ENCODE measurements at places on chromosomes 1 and 21.

- DNase-seq: no peak
Observed at GRCh38 chr1:221532071-221532773, 209.7 kb downstream of the DUSP10 start.

- DNase-seq: no peak
Observed at GRCh38 chr1:217525773-217526490, 105.0 kb downstream of the GPATCH2 start.

DNA sequence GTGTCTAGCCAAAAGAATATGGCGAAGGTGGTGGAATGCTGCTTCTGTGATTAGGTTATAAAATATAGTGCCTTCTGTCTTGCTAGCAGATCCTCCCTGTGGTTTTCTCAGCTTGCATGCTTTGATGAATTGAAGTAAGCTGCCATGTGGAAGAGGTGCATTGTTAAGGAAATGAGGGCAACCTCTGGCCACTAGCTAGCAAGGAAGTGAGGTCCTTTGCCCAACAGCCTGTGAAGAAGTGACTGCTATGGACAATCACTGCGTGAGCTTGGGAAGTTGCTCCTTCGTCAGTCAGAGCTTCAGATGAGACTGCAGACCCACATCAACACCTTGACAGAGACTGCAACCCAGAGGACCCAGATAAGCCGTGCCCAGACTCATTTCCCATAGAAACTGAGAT is 109.4 kb downstream of the GIPC2 start:
- no peak for DNase-seq

DNA sequence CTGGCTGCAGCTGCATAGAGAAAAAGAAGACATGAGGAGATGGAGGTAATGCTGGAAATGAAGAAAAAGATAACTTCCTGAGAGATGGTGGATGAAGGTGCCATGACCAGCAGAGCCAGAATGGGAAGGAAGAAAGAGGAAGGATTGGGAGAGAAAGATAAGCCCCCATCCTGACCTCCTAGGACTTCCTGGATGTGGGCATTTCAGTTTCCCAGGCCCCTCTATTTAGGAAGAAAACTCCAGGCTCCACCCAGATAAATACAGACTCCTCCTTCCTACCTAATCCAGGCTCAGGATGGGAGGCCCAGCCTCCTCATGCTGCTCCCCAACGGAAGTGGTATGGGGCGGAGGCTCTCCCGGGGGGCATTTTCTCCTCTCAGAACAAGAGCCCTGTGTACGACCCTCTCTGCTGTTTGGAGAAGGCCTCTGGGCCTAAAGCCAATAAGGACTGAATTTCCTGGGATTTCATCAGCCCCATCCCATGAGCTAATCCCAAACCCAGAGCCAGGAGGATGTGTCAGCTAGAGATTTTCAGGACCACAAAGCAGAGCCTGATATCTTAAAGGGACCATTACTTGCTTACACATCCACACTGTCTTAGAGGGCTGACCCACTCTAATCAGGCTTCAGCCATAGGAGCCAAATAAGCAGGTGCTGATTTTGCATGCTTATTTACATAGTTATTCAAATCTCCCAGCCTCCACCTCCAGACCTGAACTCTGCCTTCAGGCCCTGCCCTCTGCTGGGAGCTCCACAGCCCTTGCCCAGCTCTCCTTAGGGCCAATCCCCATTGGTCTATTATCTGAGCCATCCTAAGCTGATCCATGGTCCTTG is 5.1 kb upstream of the ARHGEF2 start:
- no peak for DNase-seq

DNA sequence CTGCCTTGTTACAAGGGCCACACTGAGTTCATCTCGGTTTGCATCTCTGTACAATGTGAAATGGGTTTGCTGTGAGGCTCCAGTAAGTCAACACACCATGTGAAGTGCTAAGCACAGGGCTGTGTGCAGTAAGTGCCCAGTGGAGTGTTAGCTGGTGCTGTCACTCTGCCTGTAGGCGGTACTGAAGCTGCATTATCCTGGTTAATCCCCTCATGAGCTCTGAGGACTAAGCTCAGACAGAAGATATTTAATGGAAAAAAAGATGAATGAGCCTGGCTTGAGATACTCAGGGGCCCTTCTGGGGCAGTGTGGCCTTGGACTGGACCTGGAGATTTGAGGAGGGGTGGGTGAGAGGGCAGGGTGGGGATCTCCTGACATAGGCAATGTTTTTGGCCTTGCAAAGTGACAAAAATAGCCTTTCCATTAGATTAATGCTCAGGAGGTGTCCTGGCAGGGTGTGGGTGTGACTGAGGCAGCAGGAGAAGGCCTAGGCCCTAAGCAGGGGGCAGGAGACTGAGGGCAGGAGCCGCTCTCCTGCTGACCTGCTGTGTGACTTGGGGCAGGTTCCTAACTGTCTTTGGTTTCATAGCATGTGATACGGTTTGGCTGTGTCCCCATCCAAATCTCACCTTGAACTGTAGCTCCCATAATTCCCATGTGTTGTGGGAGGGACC is 570.5 kb downstream of the PTPRU start:
- DNase-seq: peak; percentile 33

DNA sequence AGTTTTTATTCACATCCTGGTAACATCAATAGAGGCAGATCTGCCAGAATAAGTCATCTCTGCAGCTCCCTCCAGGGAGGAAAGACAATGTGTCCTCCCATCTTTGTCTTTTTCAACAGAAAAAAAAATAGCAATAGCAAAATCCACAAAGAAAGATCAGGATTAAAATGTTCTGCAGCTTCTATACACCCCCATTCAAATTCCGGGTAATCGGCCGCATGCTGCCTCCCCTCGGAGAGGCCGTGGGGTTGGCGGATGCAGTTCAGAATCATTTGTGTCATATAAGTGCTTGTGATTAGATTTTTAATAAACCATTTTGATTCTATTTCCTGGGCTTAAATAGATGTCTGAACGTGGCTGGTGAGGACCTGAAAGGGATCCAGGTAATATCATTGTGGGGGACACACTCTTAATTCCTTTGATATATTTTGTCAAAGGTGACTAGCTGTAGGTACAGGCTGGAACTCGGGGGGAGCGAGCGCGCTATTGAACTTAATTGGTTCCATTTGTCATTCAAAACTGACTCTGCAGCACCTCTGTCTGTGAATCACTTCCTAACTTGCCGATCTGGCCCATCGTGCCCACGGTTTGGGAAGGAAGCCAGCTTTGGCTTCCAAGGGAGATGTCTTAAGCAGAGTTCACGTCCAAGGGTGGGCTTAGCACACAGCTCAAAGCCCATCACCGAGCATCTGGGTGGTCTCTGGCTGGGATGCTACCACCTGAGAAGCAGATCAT is 85.6 kb upstream of the ARHGEF16 start:
- DNase-seq: no peak

DNA sequence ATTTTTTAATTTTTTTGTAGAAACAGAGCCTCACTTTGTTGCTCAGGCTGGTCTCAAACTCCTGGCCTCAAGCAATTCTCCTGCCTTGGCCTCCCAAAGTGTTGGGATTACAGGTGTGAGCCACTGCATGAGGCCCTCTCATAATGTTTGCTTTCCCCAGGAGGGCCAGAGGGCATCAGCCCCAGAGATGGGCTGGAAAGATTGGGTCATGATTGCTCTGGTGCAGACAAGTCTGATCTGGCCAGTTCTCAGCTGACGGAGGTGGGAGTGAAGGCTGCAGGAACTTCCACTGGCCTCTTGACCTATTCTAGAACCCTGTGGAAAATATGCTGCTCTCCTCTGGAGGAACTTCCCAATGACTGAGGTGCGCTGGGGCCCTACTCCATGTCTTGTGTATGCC is 43.4 kb upstream of the RD3 start:
- DNase-seq: no peak

GRCh38 chr21:14876524-14876840 is 188.3 kb downstream of the NRIP1 start:
- no peak for DNase-seq

DNA sequence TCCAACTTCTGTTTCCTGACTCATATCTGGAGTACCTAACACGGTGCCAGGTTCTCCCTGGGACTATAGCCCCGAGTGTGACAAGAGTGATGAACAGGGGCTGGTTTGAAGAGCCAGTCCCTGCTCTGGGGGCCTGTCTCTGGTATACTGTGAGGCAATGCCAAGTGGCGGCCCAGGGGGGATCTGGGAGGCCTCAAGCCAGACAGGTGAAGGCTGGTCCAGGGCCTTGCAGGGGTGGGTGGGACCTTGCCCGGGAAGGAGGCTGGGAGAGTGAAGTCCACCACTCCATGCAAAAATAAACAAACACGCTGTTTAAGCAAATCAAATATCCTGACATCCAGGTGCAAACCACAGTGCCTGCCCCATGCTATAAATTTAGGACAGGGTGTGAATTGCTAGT is 6.8 kb upstream of the PLXNA2 start:
- no peak for DNase-seq

DNA sequence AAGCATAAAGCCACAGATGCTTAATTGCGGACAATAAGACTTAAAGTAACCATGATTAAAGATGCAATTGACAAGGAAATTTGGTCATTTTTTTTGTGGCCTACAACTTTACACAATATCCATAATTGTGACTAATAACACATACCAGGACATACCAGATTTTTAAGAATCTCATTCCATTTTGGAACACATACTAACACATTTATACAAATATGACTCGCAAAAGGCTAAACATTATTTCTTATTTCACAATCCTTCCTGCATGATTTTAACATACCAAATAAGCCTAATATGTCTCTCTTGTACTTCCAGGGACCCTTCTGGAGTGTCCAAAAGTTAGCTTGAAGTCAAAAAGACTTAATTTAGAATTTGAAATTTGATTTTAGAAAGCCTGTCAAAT is 48.8 kb downstream of the DR1 start:
- DNase-seq: no peak

DNA sequence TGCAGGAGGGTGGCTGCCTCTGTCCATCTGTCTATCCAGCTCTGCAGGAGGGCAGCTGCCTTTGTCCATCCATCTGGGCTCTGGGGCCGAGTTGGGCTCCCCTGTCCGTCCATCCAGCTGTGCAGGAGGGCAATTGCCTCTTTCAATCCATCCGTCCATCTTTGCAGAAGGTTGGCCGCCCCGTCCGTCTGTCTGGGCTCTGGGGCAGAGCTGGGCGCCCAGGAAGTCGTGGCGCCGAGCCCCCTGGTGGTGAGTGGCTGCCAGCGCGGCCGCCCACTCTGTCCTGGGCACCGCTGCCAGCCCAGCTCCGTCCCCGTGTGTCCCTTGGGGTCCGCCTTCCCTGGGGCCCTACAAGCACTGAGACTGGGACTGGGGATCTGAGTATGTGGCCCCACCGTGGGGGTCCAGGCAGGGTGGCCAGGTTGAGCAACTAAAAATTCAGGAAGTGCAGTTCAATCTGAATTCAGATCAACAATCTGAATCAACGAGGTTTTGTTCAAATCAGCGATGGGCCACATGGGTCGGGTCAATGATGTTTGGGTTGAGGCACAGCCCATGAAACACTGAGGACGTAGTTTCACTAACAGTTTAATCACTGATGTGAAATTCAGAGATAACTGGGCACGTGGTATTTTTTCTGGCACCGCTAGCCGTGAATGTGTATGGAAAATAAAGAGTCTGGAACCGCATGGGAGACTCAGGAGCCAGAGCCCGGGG is 99.1 kb upstream of the ACTRT2 start:
- DNase-seq: peak; percentile 77

DNA sequence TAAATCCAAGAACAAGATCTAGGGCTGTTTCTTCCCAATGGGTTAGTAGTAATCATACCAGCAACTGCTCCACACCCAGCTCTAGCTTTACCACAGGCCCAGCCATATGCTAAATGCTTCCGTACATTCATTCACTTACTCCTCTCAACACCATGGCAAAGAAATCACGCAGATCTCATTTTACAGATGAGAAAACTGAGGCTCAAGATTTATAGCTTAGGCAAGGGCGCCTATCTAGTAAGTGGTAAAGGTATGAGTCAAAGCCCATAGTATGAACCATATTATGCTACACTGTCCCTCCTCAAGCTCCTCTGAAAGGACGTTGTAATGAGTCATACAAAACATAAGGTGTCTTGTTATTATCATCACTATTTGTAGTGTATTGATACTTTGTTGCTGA is 82.2 kb downstream of the NIBAN1 start:
- no peak for DNase-seq

GRCh38 chr1:201530741-201531531 is 8.0 kb upstream of the NAV1 start:
- peak; percentile 63 for DNase-seq

DNA sequence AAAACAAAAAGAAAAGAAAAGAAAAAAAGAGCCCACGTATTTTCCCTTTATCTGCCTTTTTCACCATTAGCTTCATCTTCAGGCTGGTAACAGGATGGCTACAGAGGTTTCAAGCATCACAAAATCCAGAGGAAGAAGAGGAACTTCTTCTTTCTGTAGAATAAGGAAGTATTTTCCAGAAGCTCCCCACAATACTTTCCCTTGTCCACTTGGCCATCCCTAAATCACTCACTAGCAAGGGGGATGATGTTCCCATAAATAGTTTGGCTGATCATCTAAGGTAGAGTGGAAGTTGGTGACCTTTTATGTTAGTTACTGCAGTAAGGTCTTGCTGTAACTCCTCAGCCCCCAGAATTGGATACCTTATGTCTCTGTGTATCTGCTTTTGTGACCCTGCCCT is 45.1 kb upstream of the RNF11 start:
- DNase-seq: no peak

DNA sequence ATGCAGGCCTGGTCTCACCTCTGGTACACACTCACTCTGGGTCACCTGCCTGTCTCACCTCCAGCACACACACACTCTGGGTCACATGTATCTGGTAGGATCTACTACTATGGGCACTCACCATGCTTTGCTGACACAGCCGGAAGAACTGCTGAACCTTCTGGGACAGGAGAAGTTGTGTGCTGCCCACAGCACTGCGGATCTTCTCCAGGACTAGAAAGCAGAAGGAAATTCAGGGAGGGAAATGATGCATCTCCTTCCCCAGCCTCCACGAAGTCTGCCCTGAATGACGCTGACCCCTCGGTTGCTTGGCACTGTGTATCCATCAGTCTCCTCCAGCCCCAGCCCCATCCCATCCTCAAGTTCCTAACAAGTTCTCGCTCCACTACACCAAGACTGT is 7.9 kb upstream of the SMIM12 start:
- no peak for DNase-seq

GRCh38 chr1:83813576-83813975 is 185.4 kb downstream of the TTLL7 start:
- no peak for DNase-seq

- DNase-seq: no peak
Observed at GRCh38 chr1:173509797-173510196, 32.7 kb downstream of the PRDX6 start.

DNA sequence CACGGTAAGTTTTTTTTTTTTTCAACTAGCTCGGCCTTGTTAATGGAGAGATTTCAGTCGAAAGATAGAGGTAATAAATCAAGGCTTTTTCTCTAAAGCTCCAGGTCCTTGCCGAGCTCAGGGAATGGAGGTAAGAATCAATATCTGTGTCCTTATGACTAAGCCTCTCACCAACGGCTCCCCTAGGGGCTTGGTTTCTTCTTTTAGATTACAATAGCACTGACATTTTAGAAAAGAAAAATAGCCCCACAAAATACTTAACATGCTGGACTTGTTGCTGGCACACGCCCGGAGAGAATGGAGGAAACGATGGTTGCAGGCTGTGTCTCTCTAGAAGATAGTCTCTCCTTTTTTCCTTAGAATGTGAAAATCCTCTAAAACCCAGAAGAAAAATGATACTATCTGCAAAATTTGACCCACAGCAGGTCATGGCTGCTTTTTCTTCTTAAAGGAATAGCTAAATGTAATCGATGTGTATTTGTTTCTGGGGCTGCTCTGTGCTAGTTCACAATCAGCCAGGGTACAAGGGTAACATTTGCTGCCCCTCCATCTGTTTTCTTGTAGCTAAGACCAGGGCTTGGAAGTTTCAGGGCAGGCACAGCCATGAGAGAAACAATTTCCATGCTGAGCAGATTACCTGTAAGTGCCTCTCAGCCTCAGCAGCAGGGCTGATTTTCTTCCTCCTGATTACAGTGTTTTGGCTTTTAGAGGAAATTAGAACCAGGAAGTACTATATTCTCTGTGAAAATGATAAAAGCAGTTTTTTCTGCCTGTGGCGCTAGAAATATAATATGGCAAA is 86.2 kb upstream of the GNG12 start:
- no peak for DNase-seq

All from activated CD8-positive, alpha-beta memory T cell treated with anti-CD3 and anti-CD28 coated beads for 24 hours (primary cell).